ENCODE measurements at places on chromosomes 1 and 21.

DNA sequence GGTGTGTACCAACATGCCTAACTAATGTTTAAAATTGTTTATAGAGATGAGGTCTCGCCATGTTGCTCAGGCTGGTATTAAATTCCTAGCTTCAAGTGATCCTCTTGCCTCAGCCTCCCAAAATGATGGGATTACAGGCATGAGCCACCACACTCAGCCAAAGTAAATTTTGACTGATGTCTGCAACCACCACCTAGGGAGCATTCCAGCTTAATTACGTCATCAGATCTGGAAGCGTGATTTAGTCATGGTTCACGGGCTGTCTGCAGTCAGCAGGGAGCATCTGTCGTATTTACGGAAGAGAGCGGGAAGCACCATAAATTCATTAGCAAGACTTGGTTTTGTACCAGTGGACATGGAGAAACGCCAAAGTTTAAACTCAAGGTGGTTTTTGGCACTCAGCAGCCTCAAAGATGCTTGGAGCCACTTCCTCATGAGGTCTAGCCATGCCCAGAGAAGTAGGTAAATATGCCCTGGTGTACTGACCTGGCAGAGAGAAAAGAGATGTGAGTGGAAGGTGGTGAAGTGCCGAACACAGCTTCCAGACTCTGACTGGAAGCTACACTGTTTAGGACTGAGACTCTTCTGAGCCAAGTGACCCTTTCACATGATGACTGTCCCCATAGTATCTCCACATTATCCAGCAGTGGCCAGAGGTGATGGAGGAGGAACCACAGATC is 60.8 kb upstream of the SLC35F3 start:
- no peak for DNase-seq

DNA sequence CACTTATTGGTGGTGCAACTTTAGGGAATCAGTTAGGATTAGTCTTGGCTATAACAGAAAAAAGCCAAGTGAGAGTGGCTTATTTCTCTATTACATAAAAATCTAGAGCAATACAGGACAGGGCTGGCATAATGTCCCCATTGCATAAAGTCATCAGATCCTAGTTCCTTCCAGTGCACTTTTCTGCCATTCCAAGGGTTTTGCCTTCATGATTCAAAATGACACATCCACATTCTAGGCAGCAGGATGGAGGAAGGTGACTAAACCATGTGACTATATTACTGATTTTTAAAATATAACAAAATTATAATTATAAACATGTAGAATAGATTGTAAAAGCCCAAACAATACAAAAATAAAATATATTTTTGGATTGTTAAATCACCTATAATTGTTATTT is 18.8 kb downstream of the JUN start:
- no peak for DNase-seq

DNA sequence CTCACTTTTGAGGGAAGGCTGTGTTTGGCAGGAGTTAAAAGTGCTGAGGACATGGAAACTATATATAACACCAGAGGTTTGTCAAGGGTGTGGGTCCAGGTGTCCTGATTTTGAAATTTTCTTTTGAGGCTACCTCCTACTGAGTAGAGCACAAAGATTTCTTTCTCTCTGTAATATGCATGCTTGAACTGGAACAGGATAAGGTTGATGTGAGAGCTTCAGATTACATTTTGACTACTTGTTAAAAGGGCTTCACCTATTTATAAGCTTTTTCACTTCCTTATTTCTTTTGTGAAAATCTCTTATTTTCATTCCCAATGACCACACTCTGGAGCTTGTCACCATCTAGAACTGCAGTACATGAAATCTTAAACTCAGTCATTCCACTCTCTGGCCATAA is 59.8 kb upstream of the PLA2G4A start:
- no peak for DNase-seq

GRCh38 chr1:212225871-212226302 is 59.3 kb upstream of the PPP2R5A start:
- DNase-seq, result no peak

GRCh38 chr1:209850342-209850979 is 22.7 kb downstream of the UTP25 start:
- DNase-seq, result peak; percentile 24

- no peak for DNase-seq
Observed at GRCh38 chr1:210293171-210293607, 35.5 kb upstream of the HHAT start.

DNA sequence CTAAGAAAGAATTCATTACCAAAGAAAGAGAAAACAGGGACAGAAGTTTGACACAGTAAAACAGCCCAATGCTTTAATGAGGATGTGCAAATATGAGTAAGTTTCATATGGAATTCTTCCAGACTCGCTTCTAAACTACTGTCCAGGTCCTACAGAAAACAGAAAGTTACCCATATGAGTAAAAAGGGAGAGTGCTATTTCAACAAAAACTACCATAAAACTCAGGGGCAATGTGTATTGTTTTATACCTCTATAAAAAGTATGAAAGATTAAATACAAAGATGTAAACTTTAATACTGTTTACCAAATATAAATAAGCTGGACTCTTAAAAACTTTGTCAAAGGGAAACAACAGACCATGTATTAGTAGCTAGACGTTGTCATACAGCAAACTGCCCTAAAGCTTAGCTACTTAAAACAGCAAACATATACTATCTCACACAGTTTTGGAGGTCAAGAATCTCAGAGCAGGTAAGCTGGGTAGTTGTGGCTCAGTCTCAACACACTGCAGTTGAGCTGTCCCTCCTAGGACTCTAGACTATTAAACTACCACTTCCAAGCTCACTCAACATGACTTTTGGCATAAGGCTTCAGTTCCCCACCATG is 174.9 kb downstream of the COP1 start:
- no peak for DNase-seq

GRCh38 chr1:113109908-113110554 is 37.0 kb downstream of the LRIG2 start:
- DNase-seq, result no peak

DNA sequence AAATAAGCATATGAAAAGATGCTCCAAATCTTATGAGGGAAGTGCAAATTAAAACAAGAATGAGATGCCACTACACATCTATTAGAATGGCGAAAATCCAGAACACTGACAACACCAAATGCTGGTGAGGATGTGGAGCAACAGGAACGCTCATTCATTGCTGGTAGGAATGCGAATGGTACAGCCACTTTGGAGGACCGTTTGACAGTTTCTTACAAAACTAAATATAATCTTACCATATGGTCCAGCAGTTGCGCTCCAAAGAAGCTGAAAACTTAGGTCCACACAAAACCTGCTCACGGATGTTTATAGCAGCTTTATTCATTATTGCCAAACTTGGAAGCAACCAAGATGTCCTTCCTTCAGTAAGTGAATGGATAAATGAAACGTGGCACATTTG is 50.3 kb downstream of the POFUT2 start:
- DNase-seq, result no peak

DNA sequence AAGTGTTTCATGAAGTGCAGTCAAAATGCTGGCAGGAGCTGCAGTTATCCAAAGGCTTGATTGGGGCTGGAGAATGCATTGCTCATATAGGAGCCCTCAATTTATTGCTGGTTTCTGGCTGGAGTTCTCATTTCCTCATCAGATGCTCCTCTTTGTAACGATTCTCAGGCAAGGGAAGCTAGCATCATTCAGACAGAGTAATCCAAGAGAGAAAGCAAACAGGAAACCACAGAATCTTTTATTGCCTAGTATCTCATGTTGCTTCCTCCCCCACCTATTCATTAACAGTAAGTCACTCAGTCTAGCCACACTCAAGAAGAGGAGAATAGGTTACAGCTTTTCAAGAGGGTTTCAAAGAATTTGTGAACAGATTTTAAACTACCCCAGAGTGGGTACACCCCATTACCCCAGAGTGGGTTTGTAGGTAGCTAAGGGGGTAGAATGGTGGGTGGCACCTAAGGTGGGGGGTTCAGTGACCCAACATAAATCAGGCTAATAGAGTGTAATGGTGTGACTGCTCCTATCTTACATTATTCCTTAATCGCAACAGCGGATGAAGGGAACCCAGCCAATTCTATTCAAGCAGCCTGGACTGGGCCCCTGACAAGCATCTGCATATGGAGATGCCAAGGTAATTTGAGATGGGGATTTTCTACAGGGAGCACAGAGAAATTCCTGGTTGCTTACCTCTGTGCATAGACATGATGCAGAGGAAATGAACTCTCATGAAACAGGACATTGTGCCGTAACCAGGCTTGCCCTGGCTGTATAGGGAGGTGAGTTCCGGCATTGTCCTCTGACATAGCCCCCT is 67.1 kb downstream of the KCNJ15 start:
- no peak for DNase-seq

GRCh38 chr1:58459911-58460310 is 86.6 kb downstream of the OMA1 start:
- DNase-seq, result no peak

GRCh38 chr21:19256934-19257660 is 853.5 kb upstream of the TMPRSS15 start:
- no peak for DNase-seq

- peak; percentile 38 for DNase-seq
Observed at GRCh38 chr1:172499636-172500141, 33.3 kb upstream of the SUCO start.

GRCh38 chr1:10196976-10197375 is 13.4 kb upstream of the KIF1B start:
- DNase-seq, result no peak

DNA sequence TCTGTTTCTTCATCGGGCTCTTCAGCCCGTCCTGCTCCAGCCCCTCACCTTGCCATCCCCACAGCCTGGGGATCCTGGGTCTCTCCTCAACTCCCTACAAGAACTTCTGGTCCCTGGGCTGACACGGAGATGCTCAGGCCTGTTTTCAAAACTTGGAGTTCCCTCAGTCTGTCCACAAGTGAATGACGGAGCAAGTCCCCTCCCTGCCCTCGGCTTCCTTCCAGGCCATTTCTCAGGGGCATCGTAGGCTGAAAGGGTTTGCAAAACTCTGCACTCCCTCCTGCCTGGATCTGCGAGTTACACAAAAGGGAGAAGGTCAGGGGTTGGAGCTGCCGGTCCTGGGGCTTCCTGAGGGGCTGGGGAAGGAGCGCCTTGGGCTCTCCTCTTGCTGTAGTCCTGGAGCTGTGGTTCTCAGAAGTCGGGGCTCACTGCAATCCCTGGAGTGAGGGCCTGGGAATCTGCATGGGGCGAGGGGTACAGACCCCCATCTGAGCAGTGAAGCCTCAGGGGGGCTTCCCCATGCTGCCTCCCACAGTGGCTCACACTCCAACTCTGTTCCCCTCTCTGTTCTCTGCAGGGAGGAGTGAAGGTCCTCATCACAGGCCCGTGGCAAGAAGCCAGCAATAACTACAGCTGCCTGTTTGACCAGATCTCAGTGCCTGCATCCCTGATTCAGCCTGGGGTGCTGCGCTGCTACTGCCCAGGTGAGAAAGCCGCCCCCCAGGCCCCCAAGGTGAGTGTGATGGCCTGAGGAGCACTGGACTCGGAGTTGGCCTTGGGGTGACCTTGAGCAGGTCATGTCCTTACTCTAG is 100.6 kb upstream of the VAMP3 start:
- no peak for DNase-seq

- no peak for DNase-seq
Observed at GRCh38 chr21:16797966-16798365, 714.9 kb upstream of the CXADR start.

DNA sequence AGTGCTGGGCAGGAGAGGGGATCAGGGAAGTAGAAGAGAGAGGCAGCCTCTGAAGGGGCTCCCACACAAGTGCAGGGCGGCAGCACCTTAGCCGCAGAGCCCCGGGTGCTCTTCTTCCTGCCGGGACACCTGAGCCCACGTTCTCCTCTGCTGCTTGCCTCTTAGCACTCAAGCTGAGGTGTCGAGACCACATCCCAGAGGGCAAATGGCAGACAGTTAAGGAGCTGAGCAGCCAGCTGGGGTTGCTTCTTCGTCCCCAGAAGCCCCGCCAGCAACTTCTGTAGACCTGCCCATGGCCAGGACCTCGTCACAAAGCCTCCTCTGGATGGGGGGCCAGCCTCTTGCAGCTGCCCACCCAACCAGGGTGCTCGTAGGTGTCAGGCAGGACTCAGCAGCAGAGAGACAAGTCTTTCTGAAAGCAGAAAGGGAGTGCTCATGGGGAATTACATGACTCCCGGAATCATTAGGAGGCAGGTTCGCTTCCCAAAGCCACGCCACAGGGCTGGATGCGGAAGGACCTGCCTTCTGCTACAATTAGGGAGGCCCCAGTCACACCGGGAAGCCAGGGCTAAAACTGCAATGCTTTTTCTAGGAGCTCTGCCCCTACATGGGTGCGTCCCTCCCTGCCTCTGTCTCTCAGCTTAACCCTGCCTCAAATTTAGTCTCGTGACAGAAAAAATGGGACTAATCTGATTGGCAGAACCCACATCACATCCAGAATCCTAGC is 141.4 kb upstream of the RAB4A start:
- DNase-seq, result no peak

- no peak for DNase-seq
Observed at GRCh38 chr21:35050348-35051286, 1.5 kb upstream of the RUNX1 start.

DNA sequence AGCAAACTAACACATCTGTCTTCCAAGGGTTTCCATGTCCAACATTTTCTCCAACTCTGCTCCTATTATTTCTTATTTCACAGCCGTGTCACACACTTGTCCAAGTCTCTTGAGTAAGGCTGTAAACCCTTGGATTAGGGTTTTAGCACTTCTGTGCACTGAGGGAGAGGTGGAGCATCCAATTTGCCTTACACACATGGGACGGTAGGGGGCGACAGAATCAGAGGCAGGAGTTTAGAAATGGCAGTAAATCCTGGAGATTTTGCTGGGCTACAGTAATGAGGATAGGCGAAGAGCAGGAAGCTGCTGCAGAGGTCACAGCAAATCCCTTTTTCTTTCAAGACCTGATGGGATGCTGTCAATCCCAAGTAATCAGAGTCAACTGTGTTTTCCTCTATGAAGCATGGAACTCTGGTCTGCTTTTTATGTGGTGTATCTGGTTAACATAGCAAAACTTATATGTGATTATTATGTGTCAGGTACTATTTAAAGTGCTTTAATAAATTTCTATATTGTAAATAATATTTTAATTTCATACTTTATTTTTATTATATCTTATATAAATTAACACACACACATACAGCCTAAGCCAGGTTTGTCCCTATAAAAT is 15.4 kb upstream of the LCE5A start:
- DNase-seq, result peak; percentile 11

- DNase-seq, result no peak
Observed at GRCh38 chr1:203189951-203190352, 3.4 kb upstream of the CHI3L1 start.

- no peak for DNase-seq
Observed at GRCh38 chr1:47663286-47663685, 225.4 kb downstream of the FOXD2 start.

DNA sequence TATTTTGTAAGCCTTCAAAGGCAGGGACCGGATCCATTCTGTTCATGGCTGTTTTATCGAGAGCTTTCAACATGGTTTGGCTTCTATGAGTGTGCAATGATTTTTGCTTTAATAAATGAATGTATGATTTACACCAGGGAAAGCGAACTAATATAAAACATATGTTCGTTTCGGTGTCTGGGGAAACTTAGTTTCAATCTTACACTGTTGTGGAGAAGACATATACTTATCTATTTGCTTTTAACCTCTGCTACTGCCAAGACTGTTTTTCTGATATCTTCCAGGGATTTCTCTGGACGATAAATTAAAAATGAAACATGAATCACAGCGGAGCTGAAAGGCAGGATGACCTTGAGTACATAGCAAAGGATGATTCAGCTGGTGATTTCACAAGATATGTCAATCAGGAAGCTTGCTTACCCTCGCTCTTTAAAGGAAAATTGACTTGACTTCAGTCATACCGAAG is 14.7 kb upstream of the CYYR1 start:
- no peak for DNase-seq

- DNase-seq, result no peak
Observed at GRCh38 chr1:25110036-25110435, 122.3 kb downstream of the SYF2 start.

GRCh38 chr1:57987523-57987922 is 559.0 kb downstream of the OMA1 start:
- DNase-seq, result no peak

- DNase-seq, result peak; percentile 74
Observed at GRCh38 chr1:212291505-212292134, 6.4 kb downstream of the PPP2R5A start.

All from hematopoietic multipotent progenitor cell treated with erythropoietin and hydrocortisone succinate and interleukin-3 and kit ligand, for 15 days (in vitro differentiated cells).